ENCODE measurements at places on chromosomes 1 and 21.

- DNase-seq, result no peak
These were observed 198.9 kb upstream of the ZP4 start for GRCh38 chr1:238089615-238090014.

DNA sequence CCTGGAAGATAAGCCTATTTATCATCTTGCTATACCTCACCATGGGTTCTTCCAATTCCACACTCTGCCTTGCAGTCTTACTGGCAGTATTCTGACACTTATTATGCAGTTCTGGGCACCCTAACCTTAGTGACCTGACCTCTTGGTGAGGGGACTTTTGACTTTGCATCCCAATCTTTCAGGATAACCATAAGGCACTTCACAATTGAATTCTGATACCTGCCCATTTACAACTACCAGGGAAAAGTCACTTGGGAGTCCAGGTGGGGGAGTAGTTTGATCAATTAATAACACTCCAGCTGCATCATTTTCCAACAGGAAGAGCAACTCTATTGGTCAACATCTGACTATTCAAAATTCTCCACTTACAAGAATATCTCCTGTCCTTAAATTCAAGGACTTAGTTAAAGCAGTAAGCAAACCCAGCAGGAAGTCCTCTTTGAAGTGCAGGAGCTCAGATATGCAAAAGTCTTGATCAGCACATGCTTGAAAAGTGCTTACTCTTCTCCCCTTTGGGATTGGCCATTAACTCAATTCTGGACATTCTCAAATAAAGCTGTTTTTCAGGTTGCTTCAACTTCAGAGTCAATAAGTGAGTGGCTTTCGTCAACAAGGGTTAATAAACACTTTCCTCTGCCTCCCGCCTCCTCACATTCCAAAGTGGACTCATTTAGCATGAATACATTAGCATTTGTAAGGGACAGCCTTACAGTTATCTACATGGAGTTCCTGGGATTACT is 177.4 kb upstream of the NRIP1 start:
- DNase-seq, result no peak

DNA sequence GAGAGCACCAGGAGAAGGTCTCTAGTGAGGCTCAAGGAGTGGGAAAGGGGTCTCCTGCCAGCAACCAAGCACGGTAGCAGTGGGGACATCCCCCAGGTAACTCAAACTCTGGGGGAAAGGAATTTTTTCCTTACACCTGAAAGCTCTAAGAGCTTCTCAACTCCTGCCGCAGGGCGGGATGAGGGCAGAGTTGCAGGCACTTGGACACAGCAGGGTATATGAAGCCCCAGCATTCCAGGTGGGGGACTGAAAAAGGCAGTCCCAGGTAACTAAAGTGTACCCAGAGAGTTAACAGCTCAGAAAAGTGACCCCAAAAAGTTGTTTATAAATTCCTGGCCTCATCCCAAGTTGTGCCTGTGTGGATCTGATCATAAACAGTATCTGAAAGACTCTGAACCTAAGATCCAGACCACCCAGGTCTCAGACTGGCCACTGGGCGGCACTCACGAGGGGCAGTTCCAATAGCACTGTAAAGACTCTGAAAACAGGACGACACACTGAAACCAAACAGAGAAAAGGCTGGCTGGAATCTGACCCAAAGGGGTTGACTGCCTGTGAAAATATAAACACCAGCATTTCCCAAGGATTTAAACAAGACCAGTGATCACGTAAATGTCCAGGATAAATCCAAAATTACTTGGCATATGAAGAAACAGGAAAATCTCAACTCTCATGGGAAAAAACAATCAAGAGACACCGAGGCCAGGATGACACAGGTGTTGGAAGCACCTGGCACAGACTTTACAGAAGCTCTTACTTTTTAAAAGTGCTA is 47.5 kb downstream of the HSF2BP start:
- DNase-seq, result peak; percentile 41

DNA sequence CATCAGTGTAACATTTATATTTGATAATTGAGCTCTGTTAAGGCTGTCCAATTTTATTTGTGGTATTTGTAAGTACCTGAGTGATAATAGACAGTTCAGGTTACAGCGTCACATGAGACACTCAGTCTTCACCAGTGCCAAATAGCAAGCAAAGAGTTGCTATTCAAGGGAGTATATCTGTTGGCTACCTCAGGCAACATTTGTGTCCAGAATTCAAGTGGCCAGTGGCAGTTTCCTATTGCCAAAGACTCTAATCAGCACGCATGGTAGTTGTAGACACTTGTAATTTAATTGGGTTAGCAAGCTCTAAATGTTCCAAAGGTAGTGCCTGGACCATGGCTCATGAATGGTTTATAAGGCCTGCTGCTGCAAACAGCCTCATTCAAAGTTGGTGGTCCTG is 1524.3 kb upstream of the B3GALT2 start:
- DNase-seq, result no peak

- no peak for DNase-seq
These were observed 59.4 kb downstream of the NRIP1 start for GRCh38 chr21:15005391-15005790.

Data from stimulated activated CD8-positive, alpha-beta memory T cell treated with anti-CD3 and anti-CD28 coated beads, Interleukin-4, amount 100 ng/mL, for 48 hours (primary cell).